ENCODE measurements at places on chromosomes 7 and 10.

DNA sequence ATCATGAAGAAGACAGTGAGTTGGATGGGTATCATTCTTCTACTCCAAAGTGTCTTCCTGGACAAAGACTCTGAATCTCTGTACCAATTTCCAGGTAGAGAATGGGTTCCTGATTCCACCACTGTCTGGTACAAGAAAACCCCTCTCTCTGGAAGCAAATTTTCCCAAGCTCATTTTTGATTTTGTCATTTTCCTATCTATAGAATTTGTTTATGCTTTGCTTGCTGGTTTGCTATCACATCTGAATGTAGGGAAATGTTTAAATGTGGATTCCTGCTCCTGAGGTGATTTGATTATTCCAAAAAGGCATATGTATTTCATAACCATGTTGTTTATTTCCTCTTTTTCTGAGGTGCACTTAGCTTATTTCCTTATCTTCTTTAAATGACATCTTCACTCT is at the start of gene TAS2R16:
Gene TAS2R16 (minus strand): TSS at position 101 of the 400 bp plus-strand sequence. CDS start 66 bp downstream, at position 35.
- no peak for DNase-seq

GRCh38 chr7:142908921-142909890 is 23.7 kb upstream of the TRPV6 start:
- DNase-seq: no peak

DNA sequence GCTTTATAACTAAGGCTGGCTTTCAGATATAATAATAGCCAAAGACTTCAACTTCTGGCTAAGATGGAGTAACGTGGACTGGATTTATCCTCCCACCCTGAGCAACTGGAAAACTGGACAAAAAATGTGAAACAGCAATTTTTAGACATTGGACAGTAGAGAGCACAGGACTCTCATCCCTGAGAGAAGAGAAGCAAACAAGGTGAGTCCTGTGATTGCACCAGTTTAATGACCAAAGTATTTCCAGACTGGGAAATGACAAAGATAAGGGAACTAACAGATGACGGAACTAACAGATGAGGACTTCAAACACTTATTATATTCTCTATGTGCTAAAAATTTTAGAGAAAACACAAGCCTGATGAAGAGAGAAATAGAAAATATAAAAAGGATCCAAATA is 175.7 kb upstream of the SLC25A13 start:
- no peak for DNase-seq

GRCh38 chr10:79375321-79376077 is 28.2 kb downstream of the PPIF start:
- peak; percentile 2 for DNase-seq

- DNase-seq: no peak
These were observed at the start of gene NMT2 for GRCh38 chr10:15168291-15168785. Gene NMT2 (minus strand): TSS chr10:15168693. CDS start chr10:15168612, 81 bp downstream.

DNA sequence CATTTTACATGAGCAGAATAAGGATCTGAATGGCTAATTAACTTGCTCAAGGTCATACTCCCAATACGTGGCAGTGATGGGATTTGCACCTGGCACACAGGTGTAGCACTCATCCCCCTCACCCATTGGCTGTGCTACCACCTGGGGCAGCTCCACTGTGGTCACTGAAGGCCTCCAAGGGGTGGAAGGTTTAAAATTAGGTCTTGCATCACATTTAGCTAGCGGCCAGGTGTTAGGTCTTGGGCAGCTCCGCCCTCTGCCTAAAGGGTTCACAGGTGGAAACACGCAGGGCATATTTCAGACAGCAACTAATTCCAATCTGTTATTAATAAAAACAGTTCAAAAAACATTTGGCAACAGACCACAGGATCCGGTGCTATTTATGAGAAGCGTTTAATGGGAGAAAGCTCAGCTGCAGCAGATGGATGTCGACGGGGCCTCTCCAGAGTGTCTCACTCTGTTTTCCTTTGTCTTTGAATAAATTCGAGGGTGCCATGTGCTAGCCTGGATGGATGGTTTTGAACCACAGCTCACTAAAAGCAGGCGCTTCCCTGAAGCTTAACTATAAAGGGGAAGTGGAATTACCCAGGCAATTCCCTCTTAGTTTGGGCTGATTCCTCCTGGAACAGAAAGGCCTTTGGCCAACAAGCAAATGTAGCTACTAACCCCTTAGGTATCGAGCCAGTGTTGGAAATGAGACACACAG is 1017.6 kb downstream of the TYW1 start:
- DNase-seq: no peak

DNA sequence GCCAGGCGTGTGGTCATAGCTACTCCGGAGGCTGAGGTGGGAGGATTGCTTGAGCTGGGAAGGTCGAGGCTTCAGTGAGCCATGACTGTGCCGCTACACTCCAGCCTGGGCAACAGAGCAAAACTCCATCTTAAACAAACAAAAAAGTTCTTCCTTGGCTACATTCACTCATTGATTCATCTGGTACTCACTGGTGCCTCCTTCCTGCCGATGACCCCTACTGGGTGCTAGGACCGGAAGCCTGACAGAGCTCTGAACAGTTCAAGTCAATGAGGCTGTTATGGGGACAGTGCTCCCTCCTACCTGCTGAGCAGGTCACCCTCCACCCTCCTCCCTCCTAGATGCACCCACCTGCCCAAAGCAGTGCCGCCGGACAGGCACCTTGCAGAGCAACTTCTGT is 4.9 kb downstream of the PCOLCE start:
- no peak for DNase-seq

DNA sequence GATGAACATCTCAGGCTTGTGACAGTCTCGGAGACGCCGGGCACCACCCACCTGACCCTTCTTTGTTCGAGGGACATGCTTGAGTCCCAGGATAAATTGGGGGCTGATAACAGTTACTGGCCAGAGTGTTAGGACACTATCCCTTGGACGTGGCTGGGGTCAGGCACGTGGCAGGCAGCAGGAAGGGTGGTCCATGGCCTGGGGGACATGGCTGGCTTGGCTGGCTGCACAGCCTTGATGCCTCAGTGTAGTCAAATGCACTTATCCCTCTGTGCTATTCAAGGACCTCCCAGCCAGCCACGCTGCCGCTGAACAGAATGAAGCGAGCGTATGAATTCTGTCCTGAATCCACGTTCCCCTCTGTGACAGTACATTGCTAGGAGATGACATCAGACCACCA is 662.0 kb upstream of the FOXK1 start:
- DNase-seq: no peak

GRCh38 chr10:121531076-121531829 is 67.0 kb downstream of the FGFR2 start:
- no peak for DNase-seq

DNA sequence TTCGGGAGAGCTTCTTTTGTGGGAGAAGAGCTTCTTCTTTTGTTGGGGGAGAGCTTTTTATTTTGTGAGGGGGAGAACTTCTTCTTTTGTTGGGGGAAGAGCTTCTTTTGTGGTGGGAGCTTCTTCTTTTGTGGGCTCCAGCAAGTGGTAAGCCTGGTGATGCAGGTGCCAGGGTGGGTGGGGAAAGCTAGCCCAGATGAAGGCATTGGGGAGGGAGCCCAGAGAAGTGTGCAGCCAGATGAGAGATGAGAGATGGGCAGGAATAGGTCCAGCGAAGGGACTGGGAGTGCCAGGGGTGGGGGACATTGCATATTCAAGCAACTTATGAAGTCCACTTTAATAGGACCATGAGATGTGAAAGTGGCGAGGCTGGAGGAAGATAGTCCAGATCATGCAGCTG is 9.7 kb downstream of the ADRA2A start:
- no peak for DNase-seq

DNA sequence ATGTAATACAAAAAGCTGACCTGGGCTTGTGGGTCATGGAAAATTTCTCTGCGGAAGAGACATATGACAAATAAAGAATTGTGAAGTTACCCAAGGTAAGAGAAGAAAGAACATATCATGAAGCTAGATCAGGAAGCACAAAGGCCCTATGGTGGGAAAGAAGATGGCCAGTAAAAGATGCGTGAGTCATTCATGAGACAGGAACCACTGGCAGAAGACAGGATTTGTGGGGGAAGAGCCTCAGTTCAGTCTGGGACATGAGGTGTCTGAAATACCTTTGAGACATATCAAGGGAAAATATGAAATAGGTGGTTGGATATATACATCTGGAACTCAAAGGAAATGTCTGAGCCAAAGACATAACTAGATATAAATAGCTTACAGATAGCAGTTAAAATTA is 27.7 kb upstream of the AMPH start:
- no peak for DNase-seq

- DNase-seq: no peak
These were observed 160.2 kb downstream of the SRPK2 start for GRCh38 chr7:105228555-105228954.

GRCh38 chr7:132895231-132895630 is 186.7 kb downstream of the CHCHD3 start:
- no peak for DNase-seq

- no peak for DNase-seq
These were observed 105.3 kb downstream of the GPR158 start for GRCh38 chr10:25280076-25280475.

DNA sequence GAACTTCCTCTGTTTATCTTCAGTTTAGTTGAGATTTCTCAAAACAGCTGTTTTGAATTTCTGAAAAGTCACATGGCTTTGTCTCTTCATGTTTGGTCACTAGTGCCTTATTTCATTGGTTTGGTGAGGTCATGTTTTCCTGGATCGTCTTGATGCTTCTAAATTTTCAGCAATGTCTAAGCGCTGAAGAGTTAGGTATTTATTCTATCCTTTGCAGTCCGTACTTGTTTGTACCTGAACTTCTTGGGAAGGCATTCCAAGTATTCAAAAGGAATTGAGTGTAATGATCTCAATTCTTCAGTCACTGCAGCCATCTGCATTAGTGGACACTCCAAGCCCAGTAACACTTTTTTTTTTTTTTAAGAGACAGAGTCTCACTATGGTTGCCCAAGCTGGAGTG is 67.7 kb downstream of the HERC4 start:
- no peak for DNase-seq

DNA sequence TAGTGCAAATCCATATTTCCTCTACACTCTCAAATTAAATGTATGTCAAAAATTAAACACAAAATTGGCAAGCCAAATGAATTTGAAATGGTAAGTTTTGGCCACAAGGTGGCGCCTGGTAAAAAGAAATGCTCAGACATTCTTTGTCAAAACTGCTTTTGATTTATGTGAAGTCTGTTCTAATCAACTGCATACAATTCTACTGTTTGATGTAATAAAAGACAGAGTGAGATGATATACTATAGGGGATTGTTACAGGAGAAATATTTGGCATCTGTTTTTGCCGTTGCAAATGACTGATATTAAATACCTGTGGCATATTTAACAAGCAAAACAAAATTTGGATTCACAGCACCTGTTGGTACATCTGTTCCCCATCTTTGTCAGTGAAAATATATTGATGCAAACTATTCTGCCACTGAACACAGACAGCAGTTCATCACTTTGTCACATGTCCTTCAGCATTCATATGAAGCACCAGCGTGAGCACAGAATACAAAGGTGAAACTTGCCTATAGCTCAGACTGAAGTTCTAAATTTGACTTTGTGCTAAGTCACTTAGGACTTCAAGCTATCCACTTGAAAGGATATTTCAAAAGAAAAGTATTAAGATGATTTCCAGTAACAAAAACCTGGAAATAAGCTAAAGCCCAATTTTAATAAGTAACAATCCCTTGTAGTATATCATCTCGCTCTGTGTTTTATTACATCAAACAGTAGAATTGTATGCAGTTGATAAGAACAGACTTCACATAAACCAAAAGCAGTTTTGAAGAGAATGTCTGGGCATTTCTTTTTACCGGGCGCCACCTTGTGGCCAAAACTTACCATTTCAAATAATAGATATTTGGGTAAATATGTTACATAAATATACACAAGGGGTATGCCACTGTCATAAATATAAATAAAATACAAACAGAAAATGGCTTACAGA is 10.2 kb upstream of the CH25H start:
- peak; percentile 73 for DNase-seq

DNA sequence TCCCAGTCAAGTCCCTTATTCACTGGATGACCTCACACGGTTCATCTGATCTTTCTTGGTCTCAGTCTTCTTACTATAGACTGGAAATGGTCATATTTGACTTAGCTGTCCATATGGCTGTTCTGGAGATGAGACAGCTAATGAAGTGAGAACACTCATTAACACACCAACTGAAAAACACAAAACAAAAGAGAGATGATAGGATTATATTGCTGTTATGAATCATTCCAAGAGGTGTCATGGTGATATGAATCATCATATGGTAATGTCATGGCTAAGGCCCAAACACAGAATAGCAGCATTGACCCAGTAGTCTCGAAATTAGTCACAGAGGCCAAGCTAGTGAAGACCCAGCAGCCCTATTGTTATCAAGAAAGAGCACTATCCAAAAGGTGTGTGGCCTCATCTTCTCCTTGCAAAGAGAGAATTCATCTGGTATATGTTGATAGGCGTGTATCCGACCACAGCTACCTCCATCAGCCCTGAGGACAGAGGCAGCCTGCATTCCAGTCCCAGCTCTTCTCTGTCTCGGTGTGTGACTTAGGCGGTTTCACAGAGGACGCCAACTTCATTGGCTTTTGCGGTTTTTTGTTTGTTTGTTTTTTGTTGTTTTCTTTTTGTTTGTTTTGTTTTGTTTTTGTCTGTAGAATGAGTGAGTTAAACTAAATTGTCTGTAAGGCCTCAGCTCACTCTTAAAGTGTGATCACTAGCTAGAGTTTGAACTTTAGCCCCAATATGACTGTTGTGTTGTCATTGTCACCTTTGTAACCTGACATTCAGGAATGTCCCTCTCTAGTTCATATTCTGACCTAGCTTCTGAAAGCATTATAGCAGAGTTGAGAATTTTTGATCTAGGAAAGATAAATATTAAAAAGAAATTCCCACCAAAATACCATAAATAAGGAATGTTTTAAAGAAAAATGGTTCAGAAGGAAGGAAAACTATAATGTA is 97.4 kb upstream of the PDCD4 start:
- DNase-seq: peak; percentile 70

DNA sequence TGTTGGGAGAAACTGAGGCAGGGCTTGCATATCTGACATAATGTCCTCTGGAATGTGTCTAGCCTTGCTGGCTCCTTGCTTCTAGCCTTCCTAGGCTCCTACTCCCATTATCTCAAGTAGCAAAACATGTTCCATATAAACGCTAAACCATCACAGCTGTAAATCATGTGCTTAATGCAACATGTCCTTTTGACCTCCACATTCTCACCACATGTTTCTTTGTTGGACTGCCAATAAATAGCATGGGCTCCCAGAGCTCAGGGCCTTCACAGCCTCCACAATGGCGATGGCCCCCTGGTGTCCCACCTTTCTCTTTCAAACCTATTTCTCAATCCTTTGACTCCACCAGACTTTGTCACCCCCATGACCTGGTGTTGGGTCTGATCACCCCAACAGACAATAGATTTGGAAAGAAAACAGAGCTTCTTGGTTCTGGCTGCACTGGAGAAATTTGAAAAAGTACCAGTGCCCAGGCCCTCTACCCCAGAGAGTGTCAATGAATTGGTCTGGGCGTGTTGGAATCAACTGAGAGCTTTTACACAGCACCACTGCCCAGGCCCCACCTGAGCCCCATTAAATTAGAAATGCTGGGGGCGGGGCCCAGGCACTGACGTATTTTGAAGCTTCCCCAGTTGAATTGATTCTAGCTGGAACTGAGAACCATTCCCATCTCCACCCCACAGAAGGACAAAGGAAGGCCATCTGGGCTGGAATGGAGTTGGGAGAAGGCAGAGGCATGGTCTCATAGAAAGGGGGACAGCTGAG is 41.3 kb upstream of the GGCT start:
- DNase-seq: no peak

GRCh38 chr7:149790146-149790548 is 16.8 kb upstream of the ZNF467 start:
- DNase-seq: peak; percentile 23

GRCh38 chr7:89988074-89988473 is 166.2 kb upstream of the STEAP1 start:
- no peak for DNase-seq
